Activated CD4-positive, alpha-beta memory T cell treated with anti-CD3 and anti-CD28 coated beads, Interleukin-2, amount 10 ng/mL, durations not matched to agents 7 days and 5 days (primary cell): ENCODE measurements at places on chromosomes 13 and 19.

DNA sequence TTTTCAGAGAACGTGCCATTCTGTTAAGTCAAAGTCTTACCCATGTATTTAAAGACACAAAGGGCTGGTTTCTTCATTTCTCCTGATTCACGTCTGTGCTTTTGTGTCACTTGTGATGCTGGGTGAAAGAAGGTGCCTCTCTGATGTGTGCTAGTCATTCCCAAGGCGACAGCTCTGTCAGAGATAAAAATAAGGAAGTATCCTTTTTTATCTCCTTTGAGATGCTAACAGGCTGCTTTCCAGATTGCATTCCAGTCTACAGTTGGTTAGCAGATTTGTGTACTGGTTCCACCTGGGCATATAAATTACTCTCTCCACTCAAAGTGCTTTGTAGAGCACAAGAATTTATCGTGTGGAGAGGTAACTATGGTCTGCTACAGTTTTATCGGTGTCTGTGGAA, 33.5 kb upstream of the DCT start:
- no peak for DNase-seq

- DNase-seq: no peak
Measured at GRCh38 chr13:84191139-84191538, 308.9 kb upstream of the SLITRK1 start.

- DNase-seq: no peak
Measured at GRCh38 chr13:59478908-59479307, 684.8 kb downstream of the DIAPH3 start.

DNA sequence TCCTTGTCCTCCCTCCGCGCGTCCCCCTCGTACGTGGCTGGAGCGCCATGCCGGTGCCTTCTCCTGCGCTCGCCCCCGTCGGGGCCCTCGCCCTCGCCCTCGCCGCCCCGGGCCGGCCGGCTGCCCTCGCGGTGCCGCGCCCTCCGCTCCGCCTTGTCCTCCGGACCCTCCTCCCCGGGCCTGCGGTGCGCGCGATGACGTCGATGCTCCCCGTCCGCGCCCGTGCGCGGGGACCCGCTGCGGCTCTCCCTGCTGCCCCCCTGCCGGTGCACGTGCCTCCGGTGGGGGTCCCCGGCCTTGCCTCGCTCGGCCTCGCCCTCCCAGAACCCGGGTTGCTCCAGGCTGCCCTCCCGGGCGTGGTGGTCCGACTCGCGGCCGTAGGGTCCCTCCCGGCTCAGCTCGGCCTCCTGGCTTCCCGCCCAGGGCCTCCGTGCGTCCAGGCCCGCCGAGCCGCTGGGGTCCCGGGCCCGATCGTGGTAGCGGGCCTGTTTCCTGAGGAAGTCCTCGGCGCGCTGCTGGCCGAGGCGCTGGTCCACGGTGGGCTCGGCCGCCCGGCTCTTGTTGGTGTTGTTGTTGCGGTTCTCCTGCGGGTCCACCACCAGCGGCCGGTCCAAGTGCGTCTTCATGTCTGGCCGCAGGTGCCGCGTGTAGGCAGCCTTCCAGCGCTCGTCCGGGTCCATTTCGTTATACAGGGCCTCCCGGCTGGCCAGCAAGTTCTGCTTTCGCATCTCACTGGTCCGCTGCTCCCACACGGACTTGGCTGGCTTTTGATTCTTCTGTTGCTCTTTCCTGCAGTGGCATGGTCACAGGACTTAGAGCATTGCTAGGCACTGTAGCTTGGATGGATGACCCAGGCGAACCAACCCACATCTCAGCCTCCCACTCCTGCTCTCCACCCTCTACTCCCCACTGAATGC, 148.6 kb downstream of the IER2 start:
- no peak for DNase-seq

DNA sequence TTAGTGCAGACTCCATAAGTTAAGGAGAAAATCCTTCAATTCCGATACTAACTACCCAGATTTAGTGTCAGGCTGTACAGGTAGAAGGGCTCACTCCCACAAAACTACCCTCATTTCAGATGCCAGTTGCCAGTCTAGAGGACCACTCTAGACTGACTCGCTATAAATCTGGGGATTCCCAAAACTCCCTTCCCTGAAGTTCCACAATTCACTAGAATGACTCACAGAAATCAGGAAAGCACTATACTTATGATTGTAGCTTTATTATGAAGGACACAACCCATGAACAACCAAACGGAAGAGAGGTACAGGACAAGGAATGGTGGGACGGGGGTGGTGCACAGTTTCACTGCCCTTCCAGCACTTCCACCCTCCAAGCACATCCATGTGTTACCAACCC, 321.2 kb downstream of the DIAPH3 start:
- DNase-seq: no peak

DNA sequence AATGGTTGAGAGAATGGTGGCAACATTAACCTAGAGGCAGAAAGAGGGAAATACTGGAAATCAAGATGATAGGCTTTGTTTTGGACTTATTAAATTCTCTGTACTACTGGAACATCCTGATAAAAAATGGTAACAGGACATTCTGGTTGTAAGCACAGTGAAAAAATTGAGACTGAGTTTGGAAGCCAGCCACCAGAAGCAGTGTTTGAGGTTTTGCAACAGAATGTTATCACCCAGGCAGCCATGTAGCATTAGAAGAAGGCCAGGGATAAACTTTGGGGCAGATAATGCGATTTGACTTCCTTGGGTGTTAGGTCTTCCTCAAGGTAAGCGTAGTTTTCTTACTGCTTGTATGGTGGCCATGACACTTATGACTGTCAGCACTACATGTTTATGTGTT, 307.4 kb downstream of the ATP8A2 start:
- no peak for DNase-seq

DNA sequence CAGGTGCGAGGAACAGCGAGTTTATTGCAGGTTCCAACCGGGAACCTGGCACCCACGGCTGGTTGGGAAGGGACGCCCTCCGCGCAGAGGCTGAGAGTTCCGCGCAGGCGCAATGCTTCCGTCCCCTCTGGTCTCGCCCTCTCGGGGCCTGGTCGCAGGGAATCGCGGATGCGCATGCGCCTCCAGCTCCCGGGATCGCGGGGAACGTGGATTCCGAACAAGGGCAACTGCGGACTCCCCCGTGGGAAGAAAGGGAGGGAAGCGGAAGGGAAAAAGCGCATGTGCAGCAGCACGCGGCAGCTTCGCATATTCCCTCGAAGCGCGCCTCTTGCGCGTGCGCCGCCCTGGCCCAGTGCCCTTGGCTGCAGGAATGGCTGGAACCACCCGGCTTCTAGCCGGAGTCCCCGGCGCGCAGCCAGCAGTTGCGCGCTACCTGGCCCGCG, 1.1 kb downstream of the TSSK6 start:
- no peak for DNase-seq

DNA sequence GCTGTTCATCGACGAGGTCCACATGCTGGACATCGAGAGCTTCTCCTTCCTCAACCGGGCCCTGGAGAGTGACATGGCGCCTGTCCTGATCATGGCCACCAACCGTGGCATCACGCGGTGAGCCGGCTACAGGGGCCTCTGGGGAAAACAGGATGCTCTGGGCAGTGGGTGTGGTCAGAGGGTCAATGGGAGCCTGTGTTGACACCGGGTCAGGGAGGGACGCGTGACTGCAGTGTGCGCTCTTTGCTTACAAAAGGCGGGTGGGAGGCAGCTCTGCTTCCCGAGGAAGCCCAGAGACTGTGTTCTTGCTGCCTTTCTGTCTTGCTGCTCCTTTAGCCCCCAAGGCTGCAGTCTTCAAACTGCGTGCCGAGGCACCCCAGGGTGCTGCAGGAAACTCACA, 5.7 kb downstream of the LHB start:
- DNase-seq: no peak

- no peak for DNase-seq
Measured at GRCh38 chr19:3289971-3290569, 65.6 kb downstream of the CELF5 start.

GRCh38 chr19:56477429-56478338, 539 bp upstream of the ZNF667 start:
- no peak for DNase-seq

- no peak for DNase-seq
Measured at GRCh38 chr19:56174086-56174485, 1.7 kb upstream of the GALP start.

- no peak for DNase-seq
Measured at GRCh38 chr13:27855381-27855780, 63.1 kb downstream of the GSX1 start.

- DNase-seq: no peak
Measured at GRCh38 chr13:91557328-91558090, 159.1 kb downstream of the GPC5 start.

- no peak for DNase-seq
Measured at GRCh38 chr19:41564515-41565378, 11.2 kb upstream of the CEACAM21 start.

GRCh38 chr19:31528261-31528660, 179.0 kb upstream of the TSHZ3 start:
- DNase-seq: no peak

DNA sequence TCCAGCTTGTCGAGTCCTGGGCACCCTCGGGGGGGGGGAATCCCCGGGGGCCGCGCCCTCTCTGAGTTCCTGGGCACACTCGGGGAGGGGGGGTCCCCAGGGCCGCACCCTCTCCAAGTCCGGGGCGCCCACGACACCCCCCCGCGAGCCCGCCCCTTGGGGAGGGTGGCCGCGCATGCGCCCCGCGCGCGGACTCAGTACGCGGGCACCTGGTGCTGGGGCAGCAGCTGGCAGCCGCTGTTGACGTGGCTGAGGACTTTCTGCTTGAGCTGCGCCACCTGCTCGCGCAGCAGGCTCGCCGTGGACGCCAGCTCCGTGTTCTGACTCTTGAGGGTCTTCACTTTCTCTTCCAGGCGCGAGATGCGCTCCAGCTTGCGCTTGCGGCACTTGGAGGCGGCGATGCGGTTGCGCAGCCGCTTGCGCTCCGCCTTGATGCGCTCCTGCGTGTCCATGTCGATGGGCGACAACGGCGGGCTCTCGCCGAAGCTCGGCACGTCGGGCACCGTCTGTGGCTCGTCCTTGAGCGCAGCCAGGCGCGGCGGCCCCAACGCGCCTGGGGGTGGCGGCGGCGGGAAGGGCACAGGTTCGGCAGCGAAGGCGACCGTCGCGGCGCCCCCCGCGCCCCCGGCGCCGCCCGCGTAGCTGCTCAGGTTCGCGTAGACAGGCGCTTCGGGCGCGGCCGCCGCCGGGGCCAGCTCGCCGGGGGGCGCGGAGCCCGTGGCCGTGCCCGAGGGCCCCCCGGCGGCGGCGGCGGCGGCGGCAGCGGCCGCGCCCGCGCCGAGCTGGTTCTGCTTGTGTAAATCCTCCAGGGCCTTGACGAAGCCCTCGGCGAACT, 958 bp downstream of the JUND start:
- peak; percentile 80 for DNase-seq

- DNase-seq: no peak
Measured at GRCh38 chr19:30543243-30543945, 171.2 kb downstream of the ZNF536 start.

- DNase-seq: no peak
Measured at GRCh38 chr19:12726988-12727316, 3.2 kb upstream of the TNPO2 start.

- DNase-seq: no peak
Measured at GRCh38 chr13:42812316-42812715, 30.9 kb downstream of the FAM216B start.

DNA sequence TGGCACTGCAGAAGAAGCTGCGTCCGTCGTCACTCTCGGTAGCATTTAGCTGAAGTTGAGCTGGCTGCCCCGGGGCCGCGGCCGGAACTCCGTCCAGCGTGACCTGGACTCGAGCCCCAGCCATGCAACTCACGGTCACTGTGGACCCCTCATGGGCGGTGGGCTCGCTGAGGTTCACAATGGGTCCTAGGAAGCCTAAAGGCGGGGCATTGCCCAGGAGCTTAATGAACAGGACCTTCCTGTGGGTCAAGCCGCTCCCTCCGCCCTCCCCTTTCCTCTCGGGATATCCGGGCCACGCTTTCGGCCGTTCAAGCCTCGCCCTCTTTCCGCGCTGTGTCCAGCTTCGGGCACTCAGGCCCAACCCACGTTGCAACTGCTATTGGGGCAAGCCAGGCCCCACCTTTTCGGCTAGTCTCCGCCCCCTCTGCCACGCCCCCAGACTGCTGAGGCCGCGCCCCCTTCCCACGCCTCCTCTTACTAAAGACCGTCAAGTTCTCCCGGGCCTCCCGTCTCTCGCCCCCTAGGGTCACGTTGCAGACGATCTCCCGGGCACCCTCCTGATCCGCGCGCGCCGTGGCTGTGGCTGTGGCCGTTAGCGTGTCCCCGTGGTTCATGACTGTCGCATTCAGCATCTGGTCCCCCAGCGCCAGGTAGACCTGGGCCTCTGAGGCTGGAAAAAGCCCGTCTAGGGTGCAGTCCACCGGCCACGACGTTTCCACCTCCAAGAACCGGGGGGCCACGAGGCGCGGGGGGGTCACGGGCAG, 1.4 kb upstream of the RAVER1 start:
- peak; percentile 55 for DNase-seq

GRCh38 chr13:99484473-99484872, 16.8 kb upstream of the TM9SF2 start:
- peak; percentile 39 for DNase-seq

GRCh38 chr13:113863524-113864272, at the start of gene GAS6:
Gene GAS6 (minus strand): TSS chr13:113864076. CDS start chr13:113863920, 156 bp downstream.
- DNase-seq: no peak

GRCh38 chr19:13817018-13817614, 21.9 kb downstream of the ZSWIM4 start:
- no peak for DNase-seq

GRCh38 chr19:29302002-29302928, 89.3 kb upstream of the UQCRFS1 start:
- peak; percentile 24 for DNase-seq

- peak; percentile 37 for DNase-seq
Measured at GRCh38 chr13:43879755-43880181, at the start of gene LACC1. Gene LACC1 (plus strand): TSS chr13:43879904. CDS start chr13:43880986, 1,082 bp downstream.

DNA sequence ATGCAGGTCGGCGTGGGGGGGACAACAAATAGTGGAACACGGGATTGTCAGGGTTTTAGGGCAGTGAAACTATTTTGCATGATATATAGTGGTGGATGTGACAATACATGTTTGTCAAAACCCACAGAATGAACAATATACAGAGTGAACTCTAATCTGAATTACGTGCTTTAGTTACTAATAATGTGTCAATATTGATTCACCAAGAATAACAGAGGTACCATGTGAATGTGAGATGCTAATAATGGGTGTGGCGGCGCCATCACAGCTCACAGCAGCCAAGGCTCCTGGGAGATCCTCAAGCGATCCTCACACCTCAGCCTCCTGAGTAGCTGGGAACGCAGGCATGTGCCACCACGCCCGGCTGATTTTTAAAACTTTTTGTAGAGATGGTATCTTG, 12.9 kb downstream of the ELAVL1 start:
- DNase-seq: no peak
